ENCODE measurements at places on chromosomes 6 and 20. TPM values are rescaled to one million over a fixed set of nuclear protein-coding genes. Genes with fewer than 3 reads are reported as not detected.

ANKRD66 gene
- not detected for total RNA-seq

- no peaks in the 10 kb centered on the region for H3K27me3 ChIP-seq
- no peak for DNase-seq
- H3K27ac ChIP-seq, result no peak overlapping the region
- no peak overlapping the region for H3K4me3 ChIP-seq
- no peaks in the 10 kb centered on the region for H3K36me3 ChIP-seq
Observed at GRCh38 chr6:32761072-32761471, 2.3 kb downstream of the HLA-DQB2 start.

DNA sequence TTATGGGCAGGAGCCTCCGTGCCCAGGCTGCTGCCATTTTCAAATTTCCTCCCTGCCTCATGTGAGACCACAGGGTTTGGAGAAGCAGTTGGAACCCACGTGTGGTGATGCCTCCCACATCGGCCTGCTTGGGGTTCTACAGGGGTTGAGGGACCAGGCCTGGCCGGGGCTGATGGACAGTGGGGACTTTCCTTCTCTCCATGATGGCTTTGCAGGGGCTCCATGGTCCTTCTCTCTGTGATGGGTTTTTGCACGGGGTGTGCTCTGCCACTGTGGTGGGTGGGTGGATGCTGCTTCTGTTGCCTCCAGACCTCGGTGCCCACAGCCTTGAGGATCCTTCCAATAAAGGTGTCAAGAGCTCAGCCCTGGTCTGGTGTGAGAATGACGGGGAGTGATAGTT is 54.4 kb downstream of the ADNP start:
- no peak overlapping the region for H3K4me3 ChIP-seq
- no peak overlapping the region for H3K27ac ChIP-seq
- DNase-seq, result no peak
- H3K4me1 ChIP-seq, result no peaks in the 10 kb centered on the region

GRCh38 chr6:116975600-116975999 is 98.6 kb downstream of the RFX6 start:
- no peaks in the 10 kb centered on the region for H3K36me3 ChIP-seq
- no peaks in the 10 kb centered on the region for H3K4me1 ChIP-seq
- DNase-seq, result no peak
- H3K4me3 ChIP-seq, result no peak overlapping the region
- H3K27me3 ChIP-seq, result no peaks in the 10 kb centered on the region

NNAT gene
- not detected for total RNA-seq

LPA gene
- total RNA-seq, result not detected

Measured in HCT116 (cell line).